ENCODE measurements at places on chromosomes 1 and 21.

- DNase-seq = no peak
Measured at GRCh38 chr21:45040157-45040711, 34.1 kb upstream of the ADARB1 start.

DNA sequence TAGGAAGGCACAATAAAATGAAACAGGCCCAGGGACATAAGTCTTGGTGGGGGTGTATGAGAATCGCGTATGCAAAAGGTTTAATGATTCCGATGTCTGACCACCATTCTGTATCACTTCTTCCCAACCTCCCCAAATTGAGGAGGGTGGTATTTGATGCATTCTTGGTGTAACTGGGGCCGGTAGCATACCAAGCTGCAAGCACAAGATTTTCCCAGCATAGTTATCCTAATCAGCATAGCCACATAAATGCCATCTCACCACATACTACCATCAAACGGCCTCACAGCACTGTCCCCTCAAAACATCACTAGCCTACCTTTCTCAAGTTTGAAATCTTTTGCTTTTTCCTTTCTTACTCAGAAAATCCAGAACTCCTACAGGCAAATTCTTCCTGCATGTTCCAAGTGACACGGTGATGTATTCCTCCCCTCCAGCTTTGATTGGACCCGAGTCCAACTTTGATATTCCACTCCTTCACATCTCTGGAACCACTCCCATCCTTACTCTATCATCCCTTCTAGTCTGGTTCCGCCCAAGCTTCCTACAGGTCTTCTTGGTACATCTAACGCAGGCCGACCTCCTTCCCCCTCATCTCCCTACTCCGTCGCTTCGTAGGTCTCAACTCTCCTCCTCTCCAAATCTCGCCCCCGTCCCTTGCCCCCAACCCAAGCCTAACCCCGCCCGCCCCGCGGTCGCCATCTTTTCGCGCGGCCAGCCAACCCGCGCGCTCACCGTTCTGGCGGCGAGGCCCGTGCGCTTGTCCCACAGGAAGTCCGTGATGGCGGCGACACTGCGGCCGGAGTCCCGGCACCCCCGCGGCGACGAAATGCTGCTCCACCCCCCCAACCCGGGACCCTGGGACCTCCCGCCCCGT lies 600 bp downstream of the CLK2 start:
- peak; percentile 59 for DNase-seq

DNA sequence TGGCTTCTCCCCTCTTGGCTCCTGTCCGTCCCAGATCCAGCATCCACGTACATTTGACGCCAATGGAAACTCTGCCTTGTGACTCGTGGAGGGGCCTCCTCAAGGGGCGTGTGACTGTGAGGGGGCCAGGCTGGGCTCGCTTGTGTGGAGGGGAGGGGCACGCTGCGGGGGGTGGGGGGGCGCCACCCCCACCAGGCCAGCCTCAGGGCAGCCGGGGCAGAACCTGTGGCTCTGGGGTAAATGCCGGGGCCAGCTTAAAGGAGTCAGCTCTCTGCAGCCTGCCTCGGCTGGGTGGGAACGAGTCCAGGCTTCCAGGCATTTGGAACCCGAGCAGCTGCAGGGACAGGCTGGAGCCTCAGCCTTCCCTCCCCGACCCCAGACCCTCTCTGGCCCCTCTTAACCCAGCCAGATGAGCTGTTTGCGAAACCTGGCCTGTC lies 94.1 kb downstream of the SIK1 start:
- no peak for DNase-seq

- DNase-seq = no peak
Measured at GRCh38 chr1:197686231-197686630, 89.0 kb downstream of the DENND1B start.

- DNase-seq = no peak
Measured at GRCh38 chr1:20059847-20060246, 10.1 kb upstream of the PLA2G5 start.

DNA sequence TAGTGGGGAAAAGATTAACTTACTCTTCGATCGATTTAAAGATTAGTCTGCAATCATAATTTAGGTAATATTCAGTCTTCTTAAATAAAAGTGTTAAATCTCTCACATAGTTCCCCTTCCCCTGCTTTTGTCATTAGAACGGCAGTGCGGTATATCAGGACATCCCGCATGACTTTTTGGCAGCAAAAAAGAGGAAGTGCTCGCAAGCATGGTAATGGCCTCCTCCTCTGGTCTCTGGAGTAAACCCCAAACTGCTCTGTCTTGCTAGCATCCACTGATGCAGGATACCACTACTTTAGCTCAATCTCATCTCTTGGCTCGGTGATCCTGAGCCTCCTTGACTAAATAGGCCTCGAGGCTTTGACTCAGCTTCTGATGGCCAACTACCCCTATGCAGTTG lies 78.7 kb upstream of the VAV3 start:
- no peak for DNase-seq

GRCh38 chr1:6488602-6489382 lies 2.7 kb downstream of the PLEKHG5 start:
- no peak for DNase-seq

DNA sequence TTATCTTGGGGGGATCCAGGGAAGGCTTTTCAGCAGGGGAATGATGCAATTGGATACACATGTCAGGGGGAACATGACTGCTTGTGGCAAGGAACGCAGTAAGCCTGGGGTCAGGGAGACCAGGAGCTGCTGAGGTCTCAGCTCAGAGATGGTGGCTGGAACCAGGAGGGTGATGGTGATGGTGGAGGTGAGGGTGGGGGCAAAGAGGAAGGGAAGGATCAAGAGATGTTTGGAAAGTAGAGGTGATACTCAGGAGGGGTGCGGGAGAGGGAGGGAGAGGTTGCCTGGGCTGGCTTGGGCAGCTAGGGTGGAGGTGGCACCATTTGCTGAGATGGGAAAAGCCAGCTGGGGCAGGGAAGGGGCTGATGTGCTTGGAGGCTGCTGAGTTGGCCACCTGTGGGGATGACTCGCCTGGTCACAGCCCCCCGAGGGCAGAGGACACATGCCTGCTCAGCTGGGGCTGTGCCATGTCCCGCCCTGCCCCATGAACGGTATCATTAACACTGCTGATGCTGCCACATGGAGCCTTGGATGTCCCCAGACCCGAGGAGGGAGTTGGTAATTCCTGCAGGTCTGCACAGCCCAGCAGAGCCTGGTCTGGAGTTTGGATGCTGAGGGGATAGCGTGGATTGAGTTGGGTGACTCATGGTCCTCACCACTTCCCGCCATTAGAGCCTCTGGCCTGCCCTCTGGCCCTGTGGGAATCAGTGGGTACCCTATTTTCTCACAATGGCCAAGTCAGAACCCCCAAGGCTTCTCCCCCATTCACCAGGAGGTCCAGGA lies 6.3 kb upstream of the PADI1 start:
- DNase-seq = no peak

DNA sequence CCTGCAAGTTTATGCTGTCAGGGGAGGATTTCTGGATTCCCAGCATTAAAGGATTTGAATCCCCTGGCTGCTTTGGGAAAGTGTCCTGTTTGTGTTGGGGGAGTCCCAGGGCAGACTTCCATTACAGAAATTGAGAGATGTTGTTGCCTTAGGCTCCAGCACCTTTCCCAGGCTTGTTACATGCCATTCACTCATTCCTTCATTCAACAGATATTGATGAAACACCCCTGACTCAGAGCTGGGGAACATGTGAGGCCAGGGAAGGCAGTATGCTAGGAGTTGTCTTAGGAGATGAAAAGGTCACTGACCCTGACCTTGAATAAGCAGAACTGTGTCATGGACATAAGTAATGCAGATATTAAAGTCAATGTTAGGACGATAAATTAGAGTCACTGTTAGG lies 161.7 kb downstream of the NTMT2 start:
- no peak for DNase-seq

GRCh38 chr1:36602184-36602583 lies 119.5 kb upstream of the CSF3R start:
- no peak for DNase-seq

- no peak for DNase-seq
Measured at GRCh38 chr1:34263406-34263805, 86.7 kb downstream of the C1orf94 start.

- no peak for DNase-seq
Measured at GRCh38 chr1:9730096-9730901, 78.8 kb downstream of the PIK3CD start.

- no peak for DNase-seq
Measured at GRCh38 chr1:178645808-178646200, 79.2 kb upstream of the RALGPS2 start.

DNA sequence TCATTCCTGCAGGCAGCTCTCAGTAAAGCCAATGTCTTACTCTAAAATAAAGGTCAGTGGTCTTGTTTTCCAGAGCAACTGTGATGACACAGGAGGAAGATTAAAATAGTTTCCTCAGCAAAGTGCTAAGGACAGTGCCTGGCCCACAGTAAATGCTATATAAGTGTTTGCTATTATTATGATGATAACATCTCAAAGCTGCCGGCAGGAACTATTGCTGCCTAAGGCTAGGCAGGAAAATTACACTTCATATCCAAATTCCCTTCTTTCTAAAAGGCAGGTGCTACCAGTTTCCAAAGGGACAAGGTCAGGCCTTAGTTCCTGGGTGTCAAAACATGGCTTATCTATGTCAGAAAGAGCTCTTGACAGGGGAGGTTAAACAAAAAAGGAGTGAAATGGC lies 401.3 kb downstream of the HHAT start:
- DNase-seq = no peak

DNA sequence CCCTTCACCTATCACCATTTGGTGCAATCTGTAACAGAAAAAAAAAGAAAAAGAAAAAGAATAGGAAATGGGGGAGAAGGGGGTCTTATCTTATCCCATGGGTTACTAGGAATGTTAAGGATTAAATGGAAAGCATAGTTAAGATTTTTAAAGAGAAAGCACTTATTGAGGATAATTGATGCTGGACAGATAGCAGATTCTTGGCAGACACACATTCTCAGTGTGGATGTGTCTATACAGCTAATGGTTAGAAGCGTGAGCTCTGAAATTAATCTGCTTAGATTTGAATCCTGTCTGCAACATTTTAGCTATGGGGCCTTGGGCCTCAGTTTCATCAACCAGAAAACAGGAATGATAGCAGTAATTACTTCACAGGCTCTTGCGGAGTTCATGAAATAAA lies 67.1 kb downstream of the SSBP3 start:
- no peak for DNase-seq

DNA sequence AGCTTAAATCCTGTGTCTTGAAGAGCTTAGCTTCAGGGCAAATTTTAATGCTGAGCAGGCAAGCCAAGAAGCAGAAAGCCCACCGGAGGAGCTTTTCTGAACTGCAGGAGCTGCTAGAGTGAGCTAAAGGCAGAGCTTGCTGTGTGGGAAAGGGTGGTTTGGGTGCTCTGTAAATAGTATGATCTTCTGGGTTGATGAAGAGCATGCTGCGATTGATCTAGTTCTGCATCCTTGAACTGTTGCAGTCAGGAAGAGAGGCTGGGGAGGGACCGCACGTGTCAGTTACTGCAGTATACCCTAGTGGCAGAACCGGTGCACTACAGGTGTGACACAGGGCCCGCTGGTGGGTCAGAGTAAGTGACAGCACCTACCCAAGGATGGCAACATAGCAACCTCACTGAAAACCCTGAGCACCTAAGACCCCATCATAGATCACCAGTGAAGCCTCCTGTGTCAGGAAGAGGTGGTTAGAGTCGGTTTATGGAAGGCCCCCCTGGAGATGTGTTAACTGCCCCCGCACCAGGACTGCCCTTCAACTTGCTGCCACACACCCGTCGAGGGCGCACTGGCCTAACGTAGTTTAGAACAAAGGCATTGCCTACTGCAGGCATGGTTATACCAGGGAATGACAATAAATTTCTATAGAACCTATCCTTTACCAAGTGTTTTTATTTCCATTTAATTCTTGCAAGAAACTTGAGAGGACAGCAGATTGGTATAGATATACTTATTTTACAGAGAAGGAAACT lies 146.0 kb upstream of the KIAA0040 start:
- peak; percentile 40 for DNase-seq

GRCh38 chr1:14855268-14855667 lies 256.8 kb downstream of the KAZN start:
- no peak for DNase-seq

DNA sequence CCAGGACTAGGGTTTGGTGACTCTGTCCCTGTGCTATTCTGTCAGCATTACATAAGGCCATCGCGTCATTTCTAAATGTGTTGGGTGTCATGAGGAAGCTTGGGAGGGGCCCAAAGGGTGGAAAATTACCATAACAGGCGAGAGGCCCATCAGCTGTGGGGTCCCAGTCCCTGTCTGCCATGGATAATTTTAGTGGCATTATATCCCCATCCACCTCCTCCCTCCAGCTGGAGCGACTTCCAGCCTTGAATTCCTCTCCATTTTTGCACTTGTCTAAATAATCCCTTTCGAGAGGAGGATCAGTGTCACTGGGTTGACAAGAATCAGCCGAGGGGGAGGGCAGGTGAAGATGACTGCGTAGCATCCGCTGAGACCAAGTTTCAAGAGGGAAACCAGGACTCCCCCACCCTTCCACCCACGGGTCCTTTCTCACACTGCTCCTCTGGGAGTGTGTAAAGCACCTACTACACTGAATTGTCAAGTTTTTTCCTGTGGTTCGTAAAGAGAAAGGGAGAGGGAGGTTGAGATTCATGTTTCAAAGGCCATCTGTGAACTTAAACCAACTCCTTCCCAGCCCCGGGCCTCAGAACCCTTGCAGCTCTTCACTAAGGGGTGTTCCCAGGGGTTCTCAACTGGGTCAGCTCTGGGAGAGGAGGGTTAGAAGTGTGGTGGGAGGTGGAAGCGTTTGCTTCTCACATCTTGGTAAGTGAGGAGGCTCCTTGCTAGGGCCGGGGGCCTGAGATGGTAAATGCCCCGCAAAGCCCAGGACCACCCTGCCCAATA lies 29.2 kb downstream of the VASH2 start:
- no peak for DNase-seq

DNA sequence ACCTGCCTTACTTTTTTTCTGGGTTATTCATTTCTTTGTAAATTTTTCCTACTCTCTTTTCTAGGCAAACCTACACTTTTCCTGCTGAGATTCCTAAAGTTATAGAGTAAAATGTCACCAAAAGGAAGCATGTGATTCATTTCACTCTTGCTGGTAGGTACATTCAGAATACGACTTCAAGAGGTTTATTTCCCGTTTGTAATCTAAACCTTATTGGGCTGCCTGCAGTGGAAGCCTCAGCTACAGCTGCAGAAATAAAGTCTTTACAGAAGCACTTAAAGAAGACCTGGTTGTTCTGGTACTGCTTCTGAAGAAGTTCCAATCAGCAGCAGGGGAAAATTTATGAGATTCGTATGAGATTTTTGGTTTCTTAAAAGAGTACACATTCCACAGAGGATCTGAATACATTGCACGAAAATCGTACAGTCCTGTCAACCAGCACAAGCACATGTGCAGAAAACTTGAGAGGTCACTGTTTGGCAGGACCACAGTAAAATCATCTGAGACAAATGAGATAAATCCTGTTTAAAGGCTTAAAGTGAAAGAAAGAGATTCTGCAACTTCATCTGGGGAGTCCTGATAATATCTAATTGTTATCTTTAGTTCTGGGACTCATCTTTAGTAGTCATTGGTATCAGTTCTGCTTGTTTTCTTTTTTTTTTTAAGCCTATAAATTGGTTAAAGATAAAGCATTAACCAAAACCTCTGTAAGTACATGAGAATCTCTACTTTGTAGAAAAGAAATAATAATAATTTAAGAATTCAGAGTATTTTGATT lies 109.9 kb upstream of the ADGRL2 start:
- no peak for DNase-seq

Data from activated naive CD4-positive, alpha-beta T cell (primary cell).